ENCODE measurements at places on chromosomes 7 and 10.
A peak's percentile ranks its signal among the peaks of the same experiment; 100 is the strongest.

GRCh38 chr7:3862774-3863173, 561.7 kb downstream of the SDK1 start:
- DNase-seq: no peak

DNA sequence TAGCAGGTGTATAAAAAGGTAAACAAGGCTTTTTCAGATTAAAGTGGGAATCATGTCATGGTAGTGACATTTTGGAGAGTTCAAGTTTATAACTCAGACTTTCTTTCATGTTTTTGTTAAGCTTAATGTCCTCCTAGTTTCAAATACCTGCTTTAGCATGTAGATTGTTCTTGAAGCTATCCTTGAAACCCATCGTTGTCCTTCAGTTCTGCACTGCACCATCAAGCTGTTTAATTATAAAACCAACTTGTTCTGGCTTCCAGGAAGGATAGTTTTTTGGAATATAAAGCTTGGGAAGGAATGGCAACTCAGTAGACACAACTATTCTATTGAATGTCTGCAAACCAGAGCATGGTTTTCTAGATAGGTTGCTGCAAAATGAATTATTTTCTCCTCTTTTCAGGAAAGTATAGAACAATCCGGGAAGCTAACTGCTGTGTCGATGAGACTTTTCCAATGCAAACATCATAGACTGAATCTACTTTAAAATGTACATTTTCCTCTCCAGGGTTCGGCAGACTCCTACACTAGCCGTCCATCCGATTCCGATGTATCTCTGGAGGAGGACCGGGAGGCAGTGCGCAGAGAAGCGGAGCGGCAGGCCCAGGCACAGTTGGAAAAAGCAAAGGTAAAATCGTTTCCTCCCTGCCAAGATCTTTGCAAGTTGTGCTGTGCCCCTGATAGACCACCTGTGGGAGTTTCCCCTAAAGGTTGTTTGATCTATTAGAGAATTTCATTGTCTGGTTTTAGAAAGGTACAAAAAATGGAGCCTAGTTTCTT, 249.8 kb downstream of the NSUN6 start:
- DNase-seq: peak; percentile 75

DNA sequence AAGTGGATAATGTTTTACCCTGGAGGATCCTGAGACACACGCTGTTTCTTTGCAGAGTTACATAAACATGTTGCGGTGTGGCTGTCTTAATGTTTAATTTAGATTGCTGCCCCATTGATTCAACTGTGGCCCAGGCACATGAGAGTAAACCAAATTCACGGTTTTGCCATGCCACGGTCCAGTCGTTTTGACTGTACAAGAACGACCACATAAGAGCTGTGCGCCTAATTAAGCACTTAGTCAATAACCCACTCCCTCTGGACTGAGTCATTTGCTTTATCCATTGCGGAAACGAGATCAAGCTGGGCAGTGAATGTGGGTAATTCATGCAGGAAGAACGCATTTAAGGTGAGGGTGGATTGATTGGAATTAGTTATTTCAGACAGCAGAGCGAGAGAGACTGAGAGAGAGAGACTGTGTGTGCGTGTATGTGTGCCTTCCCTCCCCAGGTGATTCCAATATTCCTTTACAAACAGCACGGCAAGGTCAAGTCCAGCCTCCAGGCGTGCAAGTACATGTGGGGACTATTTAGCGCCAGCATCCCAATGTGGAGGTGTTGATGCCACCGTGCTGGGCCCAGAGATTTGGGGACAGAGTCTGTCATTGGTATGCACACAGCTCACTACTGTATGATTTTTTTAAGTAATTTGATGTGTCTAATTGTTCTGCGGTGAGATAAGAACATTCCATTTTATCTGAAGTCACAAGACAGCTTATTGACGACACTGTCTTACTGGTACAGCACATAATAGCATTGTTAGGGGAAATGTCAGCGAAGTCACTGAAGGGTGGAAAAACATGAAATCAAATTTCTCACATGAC, 8.4 kb upstream of the TEX36 start:
- DNase-seq: no peak

DNA sequence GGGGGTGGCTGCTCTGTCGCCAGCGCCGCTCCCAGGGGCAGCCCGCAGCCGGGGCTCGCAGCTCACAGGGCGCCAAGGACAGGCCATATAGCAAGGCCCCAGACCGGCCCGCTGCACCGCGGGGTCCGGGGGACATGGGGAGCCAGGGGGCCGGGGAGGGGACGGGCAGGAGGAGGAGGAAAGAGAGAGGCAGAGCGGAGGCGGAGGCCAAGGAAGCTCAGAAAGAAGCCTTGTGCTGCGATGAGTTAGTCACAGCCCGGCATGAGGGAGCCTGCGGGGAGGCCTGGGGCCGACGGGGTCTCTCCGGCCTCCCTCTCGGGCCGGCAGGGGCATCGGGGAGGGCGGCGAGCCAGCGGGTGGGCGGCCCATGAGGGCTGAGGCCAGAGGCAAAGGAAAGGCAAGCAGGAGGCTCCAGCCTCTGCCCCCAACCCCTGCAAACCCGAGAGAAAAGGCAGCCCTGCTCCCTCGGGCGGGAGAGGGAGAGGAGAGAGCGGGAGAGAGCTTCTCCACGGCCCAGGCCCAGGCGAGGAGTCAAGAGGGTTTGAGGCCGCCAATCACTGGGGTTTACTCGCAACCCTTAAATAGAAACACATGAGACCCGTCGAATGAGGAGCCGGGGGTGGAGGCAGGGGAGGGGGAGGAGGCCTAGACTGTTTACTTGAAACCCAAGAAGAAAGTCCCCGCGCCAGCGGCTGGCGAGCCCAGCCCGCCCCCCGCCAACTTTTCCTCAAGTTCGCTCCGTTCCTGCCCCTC, 167.9 kb downstream of the NEURL1 start:
- DNase-seq: peak; percentile 50

GRCh38 chr10:22851865-22852239, 76.0 kb upstream of the ARMC3 start:
- no peak for DNase-seq

DNA sequence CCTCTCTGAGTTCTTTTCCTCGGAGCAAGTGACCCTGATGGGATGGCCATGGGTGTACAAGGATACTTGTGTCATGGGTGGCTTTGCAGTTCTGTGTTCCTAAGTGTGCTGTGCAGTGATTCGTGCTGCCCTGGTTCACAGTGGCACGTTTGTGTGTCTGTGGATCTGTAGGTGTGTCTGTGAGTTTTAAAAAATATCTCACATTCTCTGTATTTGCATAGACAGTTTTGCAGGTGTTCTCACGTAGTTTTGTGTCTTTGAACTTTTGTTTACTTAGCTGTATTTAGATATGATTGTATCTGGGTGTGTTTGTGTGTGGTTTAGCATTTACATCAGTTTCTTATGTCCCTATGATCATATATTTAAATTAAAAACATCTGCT, 3.7 kb downstream of the ZNF775 start:
- DNase-seq: no peak

All from G401 (cell line).